ENCODE measurements at places on chromosomes 2 and 18.

GRCh38 chr2:152428800-152429582, 94.0 kb downstream of the FMNL2 start:
- DNase-seq = no peak

DNA sequence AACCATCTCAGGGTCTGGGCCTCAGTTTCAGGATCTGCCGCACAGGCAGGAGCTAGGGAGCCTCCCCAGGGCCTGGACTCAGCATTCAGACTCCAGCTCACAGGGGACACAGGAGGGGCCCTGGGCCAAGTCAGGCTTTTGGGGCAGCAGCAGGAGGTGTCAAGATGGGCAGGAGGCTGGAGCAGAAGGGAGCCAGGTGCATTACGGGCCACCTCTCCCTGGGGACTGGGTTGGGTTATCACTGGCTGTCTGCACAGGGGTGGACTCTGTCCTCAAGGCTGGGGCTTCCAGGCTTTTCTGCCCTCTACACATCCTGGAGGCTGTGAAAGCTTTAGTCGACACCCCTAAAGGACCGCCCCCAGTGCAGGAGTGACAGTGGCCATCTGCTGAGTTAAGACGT, 20.0 kb downstream of the AQP12A start:
- DNase-seq = no peak

DNA sequence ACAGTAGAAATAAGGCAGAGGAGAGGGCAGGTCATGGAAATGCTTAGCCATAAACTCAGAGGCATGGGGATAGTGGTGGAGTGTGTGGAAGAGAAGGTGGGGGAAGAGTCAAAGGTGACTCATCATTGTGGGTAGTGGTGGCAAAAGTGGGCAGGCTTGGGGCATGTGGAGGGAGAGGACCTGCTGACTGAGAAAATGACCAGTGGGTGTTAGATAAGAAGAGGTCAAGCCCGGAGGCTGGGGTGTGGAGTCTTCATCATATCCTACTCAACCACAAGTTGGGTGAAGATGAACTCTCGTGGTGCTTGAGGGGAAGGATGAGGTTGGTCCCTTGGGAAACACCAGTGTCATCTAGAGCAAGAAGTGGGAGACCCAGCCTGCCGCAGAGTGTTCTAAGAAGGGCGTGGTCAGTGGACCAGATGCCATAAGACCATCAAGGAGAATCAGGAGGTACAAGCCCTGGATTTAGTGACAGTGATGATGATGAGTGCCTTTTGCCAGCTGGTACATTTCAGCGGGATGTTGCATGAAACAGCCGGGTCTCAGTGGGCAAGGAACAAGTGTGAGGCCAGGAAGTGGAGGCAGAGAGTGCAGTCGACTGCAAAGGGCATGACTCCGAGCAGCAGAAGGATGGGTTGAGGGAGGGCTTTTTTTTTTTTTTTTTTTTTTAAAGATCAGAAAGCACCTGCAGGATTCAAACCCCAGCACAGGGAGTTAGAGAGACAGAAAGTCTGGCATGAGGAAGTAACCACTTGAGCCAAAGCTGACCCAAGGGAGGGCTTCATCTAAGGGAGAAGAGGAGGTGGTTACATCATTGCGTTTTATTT, 122.6 kb upstream of the SPRED2 start:
- DNase-seq = no peak

- DNase-seq = no peak
These were observed 14.9 kb downstream of the HPCAL1 start for GRCh38 chr2:10317646-10318045.

- no peak for DNase-seq
These were observed 6.5 kb downstream of the MAP4K4 start for GRCh38 chr2:101704046-101704466.

- DNase-seq = no peak
These were observed 143.3 kb downstream of the GLI2 start for GRCh38 chr2:120878970-120879369.
